ENCODE measurements at places on chromosomes 5 and 9. TPM values are rescaled to one million over a fixed set of nuclear protein-coding genes. Genes with fewer than 3 reads are reported as not detected.

GRCh38 chr5:127834554-127834953, 131.4 kb downstream of the CCDC192 start:
- DNase-seq = no peak

Gene RABEPK
- total RNA-seq = 14.7 TPM

Gene FREM1
- total RNA-seq = 2.7 TPM

DNA sequence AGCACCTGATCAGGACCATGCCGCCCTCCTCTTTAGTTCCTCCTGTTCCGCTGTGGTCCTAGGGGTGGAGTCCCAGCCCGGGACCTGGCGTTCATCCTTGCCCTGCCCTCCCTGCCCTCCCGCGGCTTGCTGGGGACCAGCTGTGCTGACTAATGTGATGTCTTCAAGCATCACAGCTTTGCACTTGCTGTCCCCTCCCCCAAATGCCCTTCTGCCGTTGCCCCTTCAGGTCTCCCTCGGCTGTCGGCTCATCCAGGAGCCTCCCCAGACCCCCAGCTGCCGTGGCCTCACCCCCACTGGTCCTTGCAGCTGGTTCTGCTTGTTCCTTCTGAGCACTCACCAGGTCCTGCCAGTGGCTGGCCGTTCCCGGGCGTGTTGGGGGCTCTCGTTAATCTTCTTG, 19.9 kb downstream of the RXRA start:
- DNase-seq = no peak

DNA sequence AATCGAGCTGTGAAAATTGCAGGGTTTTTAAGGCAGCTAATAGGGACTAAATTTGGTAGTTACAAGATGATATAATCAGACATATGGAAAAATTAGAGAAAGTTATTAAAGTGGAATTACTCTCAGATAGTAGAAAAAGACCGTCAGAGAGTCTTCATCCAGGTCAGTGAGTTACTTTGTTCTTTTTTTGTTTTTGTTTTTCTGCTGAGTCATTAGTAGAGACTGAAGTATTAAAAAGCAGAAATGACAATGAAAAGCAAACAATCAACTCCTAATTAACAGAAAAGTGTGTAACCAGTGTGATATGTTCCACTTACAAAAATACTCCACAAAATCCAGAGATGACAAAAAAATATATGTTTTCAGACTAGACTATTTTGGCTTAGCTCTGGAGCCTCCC, 480.4 kb upstream of the COX7C start:
- DNase-seq = no peak

DNA sequence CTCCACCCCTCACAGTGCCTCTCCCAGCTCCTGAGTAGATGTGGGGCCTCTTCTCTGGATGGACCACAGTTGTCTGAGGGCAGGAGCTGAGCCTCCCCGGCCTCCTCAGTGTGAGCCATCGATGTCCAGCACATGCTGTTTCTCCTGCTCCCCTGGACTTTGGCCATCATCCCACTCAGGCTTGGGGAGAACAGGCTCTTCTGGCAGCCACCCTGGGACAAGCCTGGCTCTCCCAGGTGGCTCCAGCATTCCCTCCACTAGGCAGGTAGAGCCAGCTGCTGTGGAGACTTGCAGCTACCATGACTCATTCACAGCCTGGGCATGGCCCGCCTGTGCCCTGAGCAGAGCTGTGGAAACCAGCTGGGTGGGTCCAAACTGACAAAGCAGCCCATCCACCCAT, 77.0 kb downstream of the CSNK1A1 start:
- DNase-seq = no peak

GRCh38 chr5:65696892-65697291, 25.0 kb downstream of the SGTB start:
- DNase-seq = no peak

DNA sequence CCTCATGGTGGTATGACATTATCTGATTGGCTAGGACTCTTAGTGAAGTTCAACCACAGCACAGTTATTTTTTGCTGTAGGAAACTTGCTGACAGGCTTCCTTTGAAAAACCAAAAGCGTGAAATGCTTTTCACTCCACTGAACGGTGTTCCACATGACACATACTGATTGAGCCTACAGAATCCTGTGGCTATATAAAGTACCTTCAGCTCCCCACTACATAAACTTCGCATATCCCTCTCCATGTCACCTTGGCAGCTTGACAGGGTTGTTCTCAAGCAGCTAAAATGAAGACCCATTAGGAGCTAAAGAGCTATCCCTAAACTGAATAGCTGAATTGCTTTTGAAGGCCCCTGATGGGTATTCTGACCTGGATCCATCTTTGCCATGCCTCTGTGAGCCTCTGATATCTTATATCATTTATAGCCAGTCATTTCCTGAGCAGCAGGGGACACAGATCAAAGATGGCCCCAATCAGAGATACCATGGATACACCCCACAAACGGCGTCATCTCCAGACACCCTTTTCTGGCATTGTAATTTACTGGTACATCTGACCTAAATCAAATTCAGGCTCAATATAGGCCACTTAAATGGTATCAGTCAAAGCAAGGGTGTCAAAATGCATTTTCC, 91.5 kb downstream of the APBA1 start:
- DNase-seq = no peak

Gene COL23A1
- 3.7 TPM for total RNA-seq

Gene SLC36A1
- total RNA-seq = 10.8 TPM

DNA sequence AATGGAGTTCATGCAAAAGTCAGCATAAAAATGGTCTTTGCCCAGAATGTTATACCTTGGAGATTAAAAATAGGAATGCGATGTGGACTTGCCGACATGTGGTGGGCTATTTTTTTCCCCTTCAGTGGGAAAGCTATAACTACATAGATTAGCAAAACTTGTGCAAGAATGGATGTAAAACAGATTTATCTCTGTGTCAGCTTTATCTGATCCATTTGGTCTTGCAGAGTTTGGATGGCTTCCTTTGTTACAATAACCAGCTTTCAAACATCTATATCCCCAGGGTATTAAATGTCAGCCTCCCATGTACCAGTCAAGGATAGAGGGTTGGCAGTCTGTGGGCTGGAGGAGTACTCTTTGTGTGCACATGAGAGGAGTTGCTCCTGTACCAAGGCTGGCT, 284.9 kb downstream of the TMEM38B start:
- no peak for DNase-seq

Gene LHX6
- total RNA-seq = 8.1 TPM

- DNase-seq = no peak
These were observed 467.3 kb upstream of the PIK3R1 start for GRCh38 chr5:67748165-67748690.

DNA sequence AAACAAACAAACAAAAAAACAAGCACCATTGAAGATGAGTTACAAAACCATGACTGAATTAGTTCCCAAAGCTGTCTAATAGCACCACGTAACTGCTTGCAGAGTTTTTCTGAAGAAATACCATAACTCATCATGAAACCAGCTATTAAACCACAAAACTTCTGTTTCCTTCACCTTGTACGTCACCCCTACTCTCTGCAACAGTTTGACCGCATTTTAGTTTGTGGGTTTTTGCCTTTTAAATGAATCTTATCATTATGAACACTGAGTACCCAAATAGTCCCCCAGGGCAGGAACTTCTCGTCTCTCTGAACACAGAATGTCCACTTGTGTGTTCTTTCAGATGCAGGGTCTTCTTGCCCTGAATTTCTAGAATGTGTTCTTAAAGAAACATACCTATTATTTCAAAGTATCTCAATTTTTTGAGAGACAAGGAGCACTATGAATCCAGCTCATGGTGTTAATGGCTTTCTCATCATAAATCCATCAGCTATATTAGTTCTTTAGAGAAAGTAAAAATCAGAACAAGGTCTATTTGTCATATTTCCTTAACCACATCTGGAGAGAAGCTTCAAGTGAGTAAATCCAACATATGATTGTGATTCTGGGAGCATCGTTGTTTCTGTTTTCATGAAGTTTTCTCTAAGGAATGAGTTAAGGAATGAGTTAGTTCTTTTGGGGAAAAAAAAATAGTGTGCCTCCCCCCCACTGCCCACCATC, 210.6 kb downstream of the AUH start:
- DNase-seq = no peak

Gene ZNF474
- 0.49 TPM for total RNA-seq

DNA sequence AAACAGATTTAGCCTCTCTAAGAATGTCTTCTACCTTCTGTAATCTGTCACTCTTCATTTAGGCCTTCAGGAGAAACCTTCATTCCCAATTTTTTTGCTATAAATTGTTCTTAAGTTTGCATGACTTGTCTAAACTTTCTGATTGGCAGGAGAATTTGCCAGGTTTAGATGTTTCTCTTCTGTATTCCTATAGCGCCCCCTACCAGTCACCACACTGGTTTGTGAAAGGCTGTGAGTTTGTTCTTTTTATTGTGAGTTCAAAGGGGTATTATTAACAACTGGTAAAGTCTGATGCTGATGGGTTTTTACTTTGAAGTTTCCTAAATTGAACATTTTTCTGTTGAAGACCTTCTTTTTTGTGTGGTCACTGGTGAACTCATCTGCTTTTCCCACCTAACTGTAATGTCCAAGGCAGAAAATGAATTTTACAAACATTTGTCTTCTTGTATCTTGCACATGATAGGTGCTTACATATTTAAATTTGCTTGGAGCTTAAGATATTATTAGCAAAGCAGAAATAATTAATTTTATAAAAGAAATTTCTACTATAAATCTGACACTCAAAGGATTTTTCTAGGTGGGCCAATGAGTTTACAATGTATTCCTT, 18.4 kb upstream of the F2RL2 start:
- DNase-seq = no peak

Gene MZB1
- not detected for total RNA-seq

GRCh38 chr5:169417676-169418075, 116.7 kb upstream of the SLIT3 start:
- DNase-seq = no peak

Gene PCDH1
- total RNA-seq = 38.8 TPM

- DNase-seq = no peak
These were observed 1.6 kb downstream of the SLC22A4 start for GRCh38 chr5:132295505-132296411.

DNA sequence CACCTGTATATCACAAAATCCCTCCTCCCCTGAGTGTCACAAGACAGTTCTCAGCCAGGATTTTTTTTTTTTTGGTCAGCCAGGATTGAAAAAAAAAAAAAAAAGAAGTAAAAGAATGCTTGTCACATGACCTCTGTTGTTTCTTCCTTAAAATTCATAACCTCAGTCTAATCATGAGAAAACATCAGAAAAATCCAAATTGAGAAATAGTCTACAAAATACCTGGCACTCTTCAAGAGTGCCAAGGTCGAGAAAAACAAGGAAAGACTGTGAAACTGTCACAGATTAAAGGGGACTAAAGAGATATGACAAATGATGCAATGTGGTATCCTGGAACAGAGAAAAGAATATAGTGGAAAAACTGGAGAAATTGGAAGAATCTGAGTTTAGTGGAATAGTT, 58.5 kb upstream of the SUB1 start:
- no peak for DNase-seq

DNA sequence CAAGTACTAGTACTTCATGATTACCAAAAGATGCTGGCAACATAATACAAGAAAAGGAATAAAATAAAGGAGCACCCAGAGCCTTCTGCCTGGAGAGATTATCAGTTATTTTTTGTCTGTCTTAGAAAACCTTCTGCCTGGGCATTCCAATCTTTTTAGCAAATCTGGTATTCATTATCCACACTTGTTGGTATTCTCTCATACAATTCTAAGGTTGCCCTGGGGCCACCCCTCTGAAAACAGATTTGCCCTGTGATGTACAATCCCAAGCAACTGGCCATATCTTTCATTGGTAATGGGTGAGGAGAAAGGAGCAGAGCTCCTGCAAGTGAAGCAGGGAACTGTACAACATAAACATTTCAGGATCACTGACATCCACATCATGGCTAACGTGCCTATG, 47.8 kb downstream of the WDR41 start:
- DNase-seq = no peak

GRCh38 chr9:109779711-109780452, at the start of gene PALM2AKAP2:
PALM2AKAP2 (plus strand) TSS chr9:109780198; CDS start chr9:109780489, 291 bp downstream.
- no peak for DNase-seq

DNA sequence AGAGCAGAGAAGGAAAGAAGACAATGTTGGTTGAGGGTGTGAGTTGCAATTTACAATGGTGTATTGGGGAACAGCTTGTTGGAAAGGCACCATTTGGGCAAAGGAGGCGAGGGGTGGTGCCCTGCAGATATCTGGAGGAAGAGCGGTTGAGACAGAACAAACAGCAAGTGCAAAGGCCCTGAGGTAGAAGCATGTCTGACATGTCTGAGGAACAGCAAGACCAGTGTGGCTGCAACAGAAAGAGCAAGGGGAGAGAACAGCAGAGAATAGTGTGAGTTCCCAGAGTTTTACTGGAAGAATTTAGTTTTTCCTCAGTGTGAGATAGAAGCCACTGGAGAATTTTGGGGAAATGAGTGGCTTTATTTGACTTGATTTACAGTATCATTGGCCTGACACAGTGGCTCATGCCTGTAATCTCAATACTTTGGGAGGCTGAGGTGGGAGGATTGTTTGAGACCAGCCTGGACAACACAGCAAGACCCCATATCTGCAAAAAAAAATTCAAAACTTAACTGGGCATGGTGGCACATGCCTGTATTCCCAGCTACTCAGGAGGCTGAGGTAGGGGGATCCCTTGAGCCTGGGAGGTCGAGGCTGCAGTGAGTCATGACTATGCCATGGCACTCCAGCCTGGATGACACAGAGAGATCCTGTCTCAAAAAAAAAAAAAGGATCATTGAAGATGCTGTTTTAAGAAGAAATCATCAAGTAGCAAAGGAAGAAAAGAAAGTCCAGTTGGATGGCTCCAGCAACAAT, 13.6 kb downstream of the CMBL start:
- DNase-seq = no peak

DNA sequence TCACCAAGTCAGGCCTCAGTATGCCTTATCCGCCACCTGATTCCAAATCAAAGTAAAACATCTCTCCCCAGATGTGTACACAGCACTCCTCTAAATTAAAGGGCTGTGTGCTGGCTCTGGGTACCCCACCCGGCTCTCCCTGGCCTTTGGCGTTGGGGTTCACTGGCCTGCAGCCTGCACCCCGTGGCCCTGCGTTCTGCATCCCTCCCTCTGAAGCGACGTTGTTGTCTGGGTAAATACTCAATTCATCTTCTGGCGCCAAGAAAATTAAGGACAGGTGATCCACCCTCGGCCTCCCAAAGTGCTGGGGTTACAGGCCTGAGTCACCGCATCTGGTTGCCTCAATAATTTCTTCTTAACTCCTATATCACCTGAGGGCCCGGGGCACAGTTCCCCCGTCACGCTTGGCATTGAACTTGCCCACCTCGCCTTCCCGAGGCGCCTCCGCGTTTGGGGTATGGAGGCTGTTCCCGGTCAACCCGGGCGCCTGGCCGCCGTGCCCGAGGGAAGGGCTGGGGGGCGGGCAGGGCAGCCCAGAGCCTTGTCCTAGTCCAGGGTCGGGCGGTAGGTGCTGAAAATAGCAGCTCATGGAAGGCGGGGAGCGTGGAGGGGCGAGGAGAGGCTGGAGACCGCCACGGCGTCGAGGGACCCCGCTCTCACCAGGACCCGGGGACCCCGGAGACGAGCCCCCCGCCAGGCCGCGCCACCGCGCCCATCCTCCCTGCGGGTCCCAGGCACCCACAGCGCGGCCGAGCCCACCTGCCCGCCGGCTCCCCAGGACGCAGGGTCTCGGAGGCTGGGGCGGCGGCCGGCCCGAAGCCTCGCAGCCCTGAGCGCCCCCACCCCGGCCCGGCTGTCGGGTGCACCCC, 531 bp downstream of the ABO start:
- no peak for DNase-seq

Data from vagina (tissue), 2 donors.